Cardiac muscle cell (in vitro differentiated cells and primary cell): ENCODE measurements at places on chromosomes 5 and 9.
A peak's percentile ranks its signal among the peaks of the same experiment; 100 is the strongest.

- peak; percentile 74 for DNase-seq
- H3K27me3 ChIP-seq: peaks cover 24% of the 10 kb centered on the region
- no peaks in the 10 kb centered on the region for H3K4me1 ChIP-seq
Measured at GRCh38 chr5:122078116-122079110, at the start of gene LOX. LOX (minus strand) TSS chr5:122078259; CDS start chr5:122077985, 274 bp downstream.

GRCh38 chr5:5217371-5217770 is 77.2 kb downstream of the ADAMTS16 start:
- no peak overlapping the region for H3K4me3 ChIP-seq
- no peaks in the 10 kb centered on the region for H3K36me3 ChIP-seq
- no peaks in the 10 kb centered on the region for H3K4me1 ChIP-seq
- H3K27ac ChIP-seq: no peak overlapping the region
- no peaks in the 10 kb centered on the region for H3K27me3 ChIP-seq
- DNase-seq: no peak

DNA sequence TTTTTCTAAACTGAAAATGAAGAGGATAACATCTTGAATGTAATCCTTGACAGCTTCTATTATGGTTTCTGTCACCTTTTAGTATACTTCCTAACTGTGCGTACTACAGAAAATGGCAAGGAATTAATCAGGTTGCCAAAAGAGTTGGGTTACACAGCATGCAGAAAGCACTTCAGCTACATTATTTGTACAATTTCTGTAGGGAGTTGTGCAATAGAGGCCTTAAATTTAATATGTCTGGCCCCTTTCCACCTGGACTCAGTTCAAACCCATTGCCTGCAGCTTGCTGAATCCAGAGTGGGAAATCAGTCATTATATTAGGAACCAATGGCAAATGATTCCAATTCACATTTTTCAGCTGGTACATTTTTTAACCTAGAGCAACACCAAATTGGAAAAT is 549.7 kb downstream of the CSNK1G3 start:
- peaks cover 14% of the 10 kb centered on the region for H3K4me1 ChIP-seq
- H3K36me3 ChIP-seq: no peaks in the 10 kb centered on the region
- no peak overlapping the region for H3K4me3 ChIP-seq
- H3K27me3 ChIP-seq: no peaks in the 10 kb centered on the region
- H3K27ac ChIP-seq: no peak overlapping the region

DNA sequence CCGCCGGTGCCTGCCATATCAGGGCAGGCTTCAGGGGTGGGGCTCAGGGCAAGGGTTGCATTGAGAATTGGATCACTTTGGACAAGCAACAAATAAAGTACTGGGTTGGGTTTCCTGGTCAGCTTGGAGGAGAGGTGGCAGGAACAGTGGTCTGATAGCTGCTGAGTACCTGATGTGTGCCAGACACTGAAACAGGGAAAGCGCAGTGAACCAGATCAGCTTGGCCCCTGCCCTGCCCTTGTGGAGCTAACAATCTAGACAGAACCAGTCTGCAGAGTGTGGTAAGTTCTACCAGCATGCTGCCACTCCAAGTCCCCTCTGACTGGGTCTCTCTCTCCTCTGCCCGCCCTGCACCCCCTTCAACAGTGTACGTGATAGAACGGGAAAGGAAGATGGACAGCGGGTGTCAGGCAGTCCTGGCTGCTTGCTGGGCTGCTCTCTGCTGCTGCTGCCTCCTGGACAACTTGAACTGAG is 53.4 kb downstream of the CYSTM1 start:
- no peak overlapping the region for H3K27ac ChIP-seq
- H3K4me3 ChIP-seq: no peak overlapping the region
- peaks cover 18% of the 10 kb centered on the region for H3K4me1 ChIP-seq
- no peaks in the 10 kb centered on the region for H3K27me3 ChIP-seq
- DNase-seq: no peak

- no peaks in the 10 kb centered on the region for H3K36me3 ChIP-seq
- no peak for DNase-seq
- H3K27me3 ChIP-seq: no peaks in the 10 kb centered on the region
- H3K4me1 ChIP-seq: peaks cover 4% of the 10 kb centered on the region
- no peak overlapping the region for H3K4me3 ChIP-seq
Measured at GRCh38 chr9:71664566-71664965, 103.7 kb downstream of the CEMIP2 start.

GRCh38 chr5:139796061-139796806 is 626 bp downstream of the PSD2 start:
- DNase-seq: peak; percentile 19
- no peaks in the 10 kb centered on the region for H3K4me1 ChIP-seq
- H3K27ac ChIP-seq: no peak overlapping the region
- H3K36me3 ChIP-seq: no peaks in the 10 kb centered on the region
- H3K4me3 ChIP-seq: peak overlapping the region; percentile 29

DNA sequence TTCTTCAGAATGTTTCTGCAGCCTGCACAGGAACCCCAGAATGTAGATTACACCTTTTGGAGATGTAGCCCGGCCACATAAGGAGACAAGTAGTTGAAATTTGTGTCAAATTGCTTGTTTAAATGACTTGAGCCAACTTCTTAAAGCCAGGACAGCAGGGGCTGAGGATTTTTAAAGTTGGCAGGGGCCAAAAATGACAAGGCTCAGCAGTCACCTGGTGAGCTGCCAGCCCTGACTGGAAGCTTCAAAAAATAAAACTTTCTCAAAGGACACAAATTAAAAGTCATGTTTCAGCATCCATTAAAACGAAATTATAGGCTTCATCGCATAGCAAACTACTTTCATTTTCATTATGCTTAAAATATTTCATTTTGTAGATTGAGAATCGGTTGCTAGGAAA is 340.3 kb upstream of the WWC1 start:
- H3K4me3 ChIP-seq: no peak overlapping the region
- DNase-seq: no peak
- no peaks in the 10 kb centered on the region for H3K36me3 ChIP-seq
- no peaks in the 10 kb centered on the region for H3K27me3 ChIP-seq
- H3K27ac ChIP-seq: no peak overlapping the region
- H3K4me1 ChIP-seq: peaks cover 22% of the 10 kb centered on the region

DNA sequence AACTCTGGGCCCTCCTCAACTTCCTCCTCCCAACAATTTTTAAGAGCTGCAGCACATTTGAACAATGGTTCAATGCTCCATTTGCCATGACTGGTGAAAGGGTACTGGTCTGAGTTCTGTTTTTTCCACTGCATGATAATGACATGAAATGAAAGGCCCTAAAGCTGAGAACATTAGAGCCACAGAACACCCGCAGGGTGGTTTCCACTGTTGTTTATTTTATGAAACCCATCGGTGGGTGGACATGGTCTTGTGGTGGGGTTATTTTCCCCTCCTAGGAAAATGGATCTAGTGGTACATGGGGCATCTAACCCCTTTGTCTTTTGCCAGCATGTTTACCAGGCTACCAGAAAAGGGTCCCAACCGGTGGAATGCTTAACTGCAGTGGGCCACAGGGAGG is 71.8 kb downstream of the SMARCA2 start:
- no peak for DNase-seq
- H3K36me3 ChIP-seq: peaks cover 2% of the 10 kb centered on the region
- no peak overlapping the region for H3K4me3 ChIP-seq
- H3K27me3 ChIP-seq: no peaks in the 10 kb centered on the region
- H3K4me1 ChIP-seq: no peaks in the 10 kb centered on the region

DNA sequence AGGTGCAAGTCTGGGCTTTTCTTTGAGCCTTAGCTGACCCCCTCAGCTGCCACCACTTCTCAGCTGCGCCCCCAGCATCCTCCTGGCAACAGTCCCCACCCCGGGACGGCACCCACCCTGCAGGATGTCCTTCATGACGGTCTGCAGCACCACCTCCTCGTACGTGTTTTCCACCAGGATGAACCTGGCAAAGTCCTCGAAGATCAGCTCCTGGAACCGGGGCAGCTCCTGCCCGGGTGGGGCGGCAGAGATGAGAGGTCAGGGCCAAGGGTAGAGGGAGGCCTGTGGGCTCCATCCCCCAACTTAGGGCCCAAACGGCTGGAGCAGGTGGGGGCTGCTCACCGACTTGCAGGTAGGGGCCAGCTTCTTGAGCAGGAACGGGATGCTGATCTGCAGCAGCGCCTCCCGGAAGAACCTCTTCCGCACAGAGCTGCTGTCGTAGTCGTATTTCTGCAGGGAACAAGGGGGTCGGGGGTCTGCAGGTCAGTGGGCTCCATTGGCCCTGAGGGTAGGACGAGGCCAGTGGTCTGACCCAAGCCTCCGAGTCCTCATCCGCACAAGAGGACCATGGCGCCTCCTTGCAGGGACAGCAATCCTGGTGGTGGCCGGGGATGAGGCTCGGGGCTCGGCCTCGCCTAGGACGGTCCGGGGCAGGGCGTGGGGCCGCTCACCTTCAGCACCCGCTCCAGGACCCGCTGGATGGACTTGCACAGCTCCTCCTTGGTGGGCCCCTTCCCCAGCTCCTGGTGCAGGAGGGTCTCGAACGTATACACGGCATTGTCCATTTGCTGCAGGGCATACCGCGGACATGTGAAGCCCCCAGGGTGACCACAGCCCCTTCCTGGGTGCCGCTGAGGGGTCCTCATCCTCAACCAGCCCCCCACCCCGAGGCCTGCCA is 56.7 kb downstream of the LRSAM1 start:
- peaks cover 11% of the 10 kb centered on the region for H3K4me1 ChIP-seq
- H3K36me3 ChIP-seq: peaks cover 5% of the 10 kb centered on the region
- no peak overlapping the region for H3K4me3 ChIP-seq
- no peak for DNase-seq
- no peak overlapping the region for H3K27ac ChIP-seq
- H3K27me3 ChIP-seq: no peaks in the 10 kb centered on the region

DNA sequence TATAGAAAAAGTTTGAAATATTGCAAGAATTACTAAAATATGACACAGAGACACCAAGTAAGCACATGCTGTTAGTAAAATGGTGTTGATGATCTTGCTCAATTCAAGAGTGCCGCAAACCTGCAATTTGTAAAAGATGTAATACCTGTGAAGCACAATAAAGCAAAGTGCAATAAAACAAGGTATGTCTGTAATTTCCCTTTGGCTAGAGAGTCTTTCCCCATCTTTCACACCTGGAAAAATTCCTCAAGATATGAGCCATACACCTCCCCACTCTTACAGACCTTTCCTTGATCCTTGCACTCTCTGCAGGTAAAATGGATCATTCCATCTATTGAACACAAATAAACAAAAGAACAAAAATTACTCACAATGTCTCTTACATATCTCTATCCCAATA is 597.8 kb downstream of the EFNA5 start:
- no peaks in the 10 kb centered on the region for H3K27me3 ChIP-seq
- H3K27ac ChIP-seq: no peak overlapping the region
- no peaks in the 10 kb centered on the region for H3K4me1 ChIP-seq
- H3K36me3 ChIP-seq: no peaks in the 10 kb centered on the region

- no peaks in the 10 kb centered on the region for H3K4me1 ChIP-seq
- no peaks in the 10 kb centered on the region for H3K27me3 ChIP-seq
- no peaks in the 10 kb centered on the region for H3K36me3 ChIP-seq
- H3K27ac ChIP-seq: peak overlapping the region; percentile 79
Measured at GRCh38 chr9:133238272-133238850, 29.3 kb upstream of the OBP2B start.

- no peaks in the 10 kb centered on the region for H3K36me3 ChIP-seq
- no peak overlapping the region for H3K4me3 ChIP-seq
- H3K27ac ChIP-seq: no peak overlapping the region
- no peaks in the 10 kb centered on the region for H3K4me1 ChIP-seq
- no peak for DNase-seq
Measured at GRCh38 chr9:33782395-33783152, 12.8 kb upstream of the PRSS3 start.

DNA sequence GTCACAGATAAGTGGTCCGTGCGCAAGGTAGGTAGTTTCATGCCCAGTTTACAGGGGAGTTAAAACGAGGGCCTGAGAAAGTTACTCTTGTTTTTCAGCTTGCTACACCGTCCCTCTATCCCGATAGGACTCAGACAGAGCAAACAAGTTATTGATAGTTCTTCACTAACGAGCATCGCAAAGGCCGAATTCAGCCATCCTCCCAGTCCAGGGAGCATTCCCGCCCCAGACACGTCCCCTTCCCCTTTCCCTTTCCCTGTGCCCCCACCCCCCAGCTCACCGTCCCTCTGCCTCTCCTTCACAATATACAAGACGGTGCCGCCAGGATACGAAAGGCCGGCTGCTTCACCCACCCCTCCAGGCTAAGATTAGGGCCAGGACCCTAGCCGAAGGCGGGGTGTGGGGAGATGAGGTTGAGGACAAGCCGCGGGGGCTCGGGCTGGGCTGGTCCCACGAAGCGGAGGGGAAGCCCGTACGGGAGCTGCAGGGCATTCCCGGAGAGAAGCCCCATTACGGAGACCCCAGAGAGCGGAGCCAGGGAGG is 599 bp downstream of the KIAA1191 start:
- no peak for DNase-seq
- peak overlapping the region; percentile 40 for H3K27ac ChIP-seq
- peaks cover 27% of the 10 kb centered on the region for H3K27me3 ChIP-seq

DNA sequence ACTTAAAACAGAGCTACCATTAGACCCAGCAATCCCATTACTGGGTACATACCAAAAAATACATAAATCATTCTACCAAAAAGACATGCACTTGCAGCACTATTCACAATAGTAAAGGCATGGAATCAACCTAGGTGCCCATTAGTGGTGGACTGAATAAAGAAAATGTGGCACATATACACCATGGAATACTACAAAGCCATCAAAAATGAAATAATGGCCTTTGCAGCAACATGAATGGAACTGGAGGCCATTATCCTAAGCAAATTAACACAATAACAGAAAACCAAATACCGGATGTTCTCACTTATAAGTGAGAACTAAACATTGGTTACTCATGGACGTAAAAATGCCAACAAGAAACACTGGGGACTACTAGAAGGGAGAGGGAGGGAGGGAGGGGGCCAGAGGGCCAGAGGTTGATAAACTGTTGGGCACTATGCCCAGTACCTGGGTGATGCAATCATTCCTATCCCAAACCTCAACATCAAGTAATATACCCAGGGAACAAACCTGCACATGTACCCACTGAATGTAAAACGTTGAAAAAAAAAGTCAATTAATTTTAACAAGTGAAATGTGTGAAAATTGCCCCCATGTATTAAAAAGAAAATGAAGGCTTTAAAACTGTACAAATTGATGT is 24.5 kb upstream of the GPR150 start:
- DNase-seq: no peak
- peaks cover 9% of the 10 kb centered on the region for H3K36me3 ChIP-seq
- no peak overlapping the region for H3K27ac ChIP-seq
- H3K4me1 ChIP-seq: peaks cover 23% of the 10 kb centered on the region
- no peak overlapping the region for H3K4me3 ChIP-seq

GRCh38 chr9:18776836-18777820 is 255.9 kb downstream of the SAXO1 start:
- no peak for DNase-seq
- H3K36me3 ChIP-seq: no peaks in the 10 kb centered on the region
- H3K27me3 ChIP-seq: no peaks in the 10 kb centered on the region
- no peak overlapping the region for H3K4me3 ChIP-seq
- no peak overlapping the region for H3K27ac ChIP-seq
- H3K4me1 ChIP-seq: no peaks in the 10 kb centered on the region
